ENCODE measurements at places on chromosomes 6 and 20. TPM values are rescaled to one million over a fixed set of nuclear protein-coding genes. Genes with fewer than 3 reads are reported as not detected.

RAD21L1 gene
- total RNA-seq: not detected

HLA-DPA1 gene
- total RNA-seq: 0.23 TPM

SMIM26 gene
- total RNA-seq: 114 TPM

NTSR1 gene
- total RNA-seq: 0.23 TPM

KCNS1 gene
- total RNA-seq: 0.91 TPM

TFAP2D gene
- not detected for total RNA-seq

STX11 gene
- total RNA-seq: 0.15 TPM

VSTM2L gene
- total RNA-seq: 9.0 TPM

PACSIN1 gene
- total RNA-seq: not detected

WRNIP1 gene
- total RNA-seq: 69.3 TPM

NMBR gene
- 0.11 TPM for total RNA-seq

GLP1R gene
- not detected for total RNA-seq

FNDC11 gene
- total RNA-seq: 1.1 TPM

ADGRF1 gene
- total RNA-seq: 12.9 TPM

TREM1 gene
- total RNA-seq: 0.31 TPM

WASF1 gene
- total RNA-seq: 24.6 TPM

BTN1A1 gene
- not detected for total RNA-seq

CTCFL gene
- total RNA-seq: not detected

VSX1 gene
- total RNA-seq: not detected

HLA-DOB gene
- 1.7 TPM for total RNA-seq

ADGB gene
- not detected for total RNA-seq

PDYN gene
- total RNA-seq: not detected

TMEM217 gene
- 0.23 TPM for total RNA-seq

RAET1L gene
- total RNA-seq: 1.1 TPM

RIPPLY2 gene
- 0.11 TPM for total RNA-seq

MLIP gene
- not detected for total RNA-seq

TCP1 gene
- 171 TPM for total RNA-seq

SGK2 gene
- not detected for total RNA-seq

LGSN gene
- total RNA-seq: not detected

PNLDC1 gene
- not detected for total RNA-seq

C20orf144 gene
- total RNA-seq: 0.16 TPM

WFDC5 gene
- 1.6 TPM for total RNA-seq

HINT3 gene
- total RNA-seq: 14.3 TPM

EYS gene
- 0.27 TPM for total RNA-seq

ADGRF5 gene
- total RNA-seq: not detected
